ENCODE measurements at places on chromosomes 5 and 9.

DNA sequence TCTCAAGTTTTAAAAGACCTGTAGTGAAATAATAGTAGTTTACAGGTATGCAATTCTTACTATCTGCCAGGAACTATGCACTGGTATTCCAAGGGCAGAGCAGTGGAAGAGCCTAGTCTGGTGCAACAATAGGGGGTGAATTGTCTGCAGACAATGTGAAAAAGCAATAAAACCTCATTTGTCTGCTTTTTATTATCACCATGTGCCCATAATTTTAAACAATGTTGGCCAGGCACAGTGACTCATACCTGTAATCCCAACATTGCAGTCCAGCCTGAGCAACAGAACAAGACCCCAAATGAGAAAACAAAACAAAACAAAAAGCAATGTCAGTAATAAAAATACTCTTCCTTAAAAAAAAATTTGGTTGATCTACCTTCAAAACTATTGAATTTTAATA is 12.2 kb upstream of the SLC44A1 start:
- no peak for DNase-seq

- DNase-seq, result no peak
Measured at GRCh38 chr9:14958989-14959388, 48.8 kb upstream of the FREM1 start.

DNA sequence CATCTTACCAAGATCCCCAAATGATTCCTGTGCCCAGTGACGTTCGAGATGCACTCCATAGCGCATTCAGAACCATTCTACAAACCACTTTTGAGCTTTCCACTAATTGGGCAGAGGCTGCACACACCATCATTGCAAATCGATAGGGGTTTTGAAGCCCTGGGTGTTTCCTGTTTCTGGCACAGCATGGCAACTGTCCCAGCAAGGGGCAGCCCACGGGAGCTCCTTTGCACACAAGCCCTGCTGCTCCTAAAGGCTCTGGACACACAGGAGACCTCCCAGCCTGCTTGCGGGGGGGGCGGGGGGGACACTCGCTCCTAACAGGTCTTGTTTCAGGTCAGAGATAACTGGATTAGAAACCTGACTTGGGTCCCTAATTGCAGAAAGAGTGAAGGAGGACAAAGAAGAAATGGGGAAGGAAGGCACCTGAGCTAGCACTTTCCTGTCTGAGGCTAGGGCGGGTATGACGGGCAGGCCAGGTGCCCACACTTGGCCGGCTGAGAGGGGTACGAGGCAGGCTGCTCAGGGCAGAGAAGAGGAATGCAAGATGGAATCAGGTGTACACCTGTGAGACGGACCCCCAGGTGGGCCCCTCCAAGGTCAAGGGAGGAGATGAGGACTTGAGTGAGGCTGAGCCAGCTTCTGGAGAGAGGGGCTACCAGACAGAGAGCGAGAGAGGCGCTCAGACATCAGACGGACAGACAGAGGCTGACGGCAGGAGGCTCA is 820 bp downstream of the FBP1 start:
- DNase-seq, result no peak

- DNase-seq, result peak; percentile 48
Measured at GRCh38 chr5:66144834-66145390, 812 bp downstream of the SREK1 start.

DNA sequence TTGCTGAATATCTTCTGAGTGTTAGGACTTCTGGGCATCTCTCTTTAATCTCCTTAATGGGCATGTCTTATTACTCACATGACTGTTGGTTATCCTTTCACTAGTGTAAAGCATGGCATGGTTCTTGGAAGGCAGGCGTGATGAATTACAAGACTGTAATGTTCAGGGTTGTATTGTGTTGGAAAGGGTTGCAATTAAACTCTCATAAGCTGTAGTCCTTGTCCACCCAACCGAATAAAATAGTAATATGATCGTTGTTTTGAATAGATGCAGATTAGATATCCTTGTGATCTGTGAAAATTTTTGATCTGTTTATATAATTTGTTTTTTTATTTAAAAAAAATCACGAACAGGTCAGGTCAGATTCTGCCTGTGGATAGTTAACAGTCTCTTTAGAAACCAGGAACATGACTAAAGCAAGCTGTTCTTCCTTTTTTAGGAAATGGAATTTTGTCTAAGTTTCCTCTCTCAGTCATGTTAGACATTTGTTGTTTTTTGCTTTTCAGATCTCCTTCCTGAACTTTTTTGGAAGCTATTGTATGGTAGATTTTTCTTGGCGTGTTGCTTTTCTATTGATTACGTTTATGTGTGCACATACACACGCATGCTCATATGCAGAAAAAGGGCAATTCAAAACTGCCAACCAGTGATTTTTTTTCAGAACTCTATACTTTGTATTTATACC is 121.8 kb downstream of the ARHGEF28 start:
- no peak for DNase-seq

DNA sequence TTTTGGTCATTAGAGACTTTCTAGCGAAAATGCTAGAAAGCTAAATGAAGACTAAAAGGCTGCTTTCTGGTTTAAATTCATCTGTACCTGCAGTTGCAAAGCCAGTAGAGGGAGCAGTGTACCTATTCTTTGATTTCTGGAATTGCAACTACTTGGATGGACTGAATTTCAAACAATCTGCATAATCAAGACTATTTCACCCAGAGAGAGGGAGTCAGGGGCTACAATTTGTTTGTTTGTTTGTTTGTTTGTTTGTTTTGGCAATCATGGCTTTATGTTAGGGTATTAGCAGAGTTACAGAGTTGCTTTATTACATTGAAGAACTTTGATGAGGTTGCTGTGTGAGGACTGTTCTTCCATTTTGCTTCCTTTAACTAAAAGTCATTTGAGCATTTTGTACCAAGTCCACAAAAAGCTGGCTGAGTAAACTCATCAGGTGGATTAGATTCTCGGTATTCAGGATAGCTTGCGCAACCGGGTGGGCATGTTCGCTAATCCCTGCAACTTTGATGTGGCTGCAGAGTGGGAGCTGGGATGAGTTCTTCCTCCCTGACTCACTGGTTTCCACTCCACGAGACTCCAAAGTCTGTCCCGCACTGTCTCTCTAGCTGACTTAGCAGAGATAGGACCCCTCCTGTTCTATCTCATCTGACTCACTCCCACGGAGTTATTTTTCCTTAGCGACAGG is 80.0 kb upstream of the TUT7 start:
- no peak for DNase-seq

All from stimulated activated CD8-positive, alpha-beta memory T cell treated with anti-CD3 and anti-CD28 coated beads, Interleukin-7, amount 100 ng/mL, for 24 hours (primary cell).